ENCODE measurements at places on chromosomes 4 and X.
A peak's percentile ranks its signal among the peaks of the same experiment; 100 is the strongest.

DNA sequence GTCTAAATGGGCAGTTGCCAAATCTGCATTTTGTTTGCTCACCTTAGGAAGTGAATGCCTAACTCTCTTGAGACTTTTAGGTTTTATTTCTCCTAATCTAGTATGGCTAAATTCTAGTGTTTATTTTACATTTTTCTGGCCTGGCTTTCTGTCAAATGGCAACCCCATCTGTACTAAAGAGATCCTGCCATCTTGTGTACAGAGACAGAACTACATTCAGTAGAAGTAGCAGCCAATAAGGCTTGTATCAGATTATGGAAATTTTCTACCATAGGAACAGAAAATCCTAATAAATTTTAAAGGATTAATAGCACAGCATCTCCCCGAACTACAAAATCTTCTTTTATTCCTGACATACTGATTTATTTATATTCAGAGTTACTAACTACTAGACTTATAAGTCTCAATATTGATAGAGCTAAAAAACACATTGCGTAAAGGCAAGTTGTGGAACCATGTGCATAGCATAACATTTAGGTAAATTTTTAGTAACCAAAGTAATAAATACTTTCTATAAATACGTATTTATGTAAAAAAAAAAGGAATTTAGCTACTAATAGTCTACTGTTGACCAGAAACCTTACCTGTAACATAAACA lies 45.5 kb downstream of the TMEM144 start:
- no peak for DNase-seq

GRCh38 chrX:36803151-36803550 lies 205.0 kb upstream of the FAM47C start:
- no peak for DNase-seq

- DNase-seq = no peak
Observed at GRCh38 chrX:150482537-150483206, 85.7 kb upstream of the MTM1 start.

- peak; percentile 7 for DNase-seq
Observed at GRCh38 chrX:55489314-55490009, at the start of gene USP51. Gene USP51 (minus strand): TSS chrX:55489848. CDS start chrX:55488939, 909 bp downstream.

GRCh38 chrX:84487365-84488353 lies 14.6 kb downstream of the HDX start:
- no peak for DNase-seq

DNA sequence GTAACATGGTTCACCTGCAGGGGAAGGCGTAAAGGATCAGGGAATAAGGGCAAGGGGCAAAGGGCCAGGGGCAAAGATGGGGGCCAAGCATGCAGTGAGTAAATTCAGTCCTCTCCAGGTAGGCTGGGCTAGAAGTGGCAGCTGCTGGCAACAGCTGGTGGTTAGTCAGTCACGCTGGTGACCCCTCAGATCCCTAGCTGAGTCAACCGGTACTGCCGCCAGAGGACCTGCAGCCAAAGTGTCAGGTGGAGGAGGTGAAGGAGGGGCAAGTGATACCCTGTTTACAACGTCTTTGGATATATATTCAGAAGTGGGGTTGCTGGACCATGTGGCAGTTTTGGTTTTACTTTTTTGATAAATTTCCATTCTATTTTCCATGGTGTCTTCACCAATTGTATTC lies 24.6 kb upstream of the NAP1L2 start:
- DNase-seq = no peak

DNA sequence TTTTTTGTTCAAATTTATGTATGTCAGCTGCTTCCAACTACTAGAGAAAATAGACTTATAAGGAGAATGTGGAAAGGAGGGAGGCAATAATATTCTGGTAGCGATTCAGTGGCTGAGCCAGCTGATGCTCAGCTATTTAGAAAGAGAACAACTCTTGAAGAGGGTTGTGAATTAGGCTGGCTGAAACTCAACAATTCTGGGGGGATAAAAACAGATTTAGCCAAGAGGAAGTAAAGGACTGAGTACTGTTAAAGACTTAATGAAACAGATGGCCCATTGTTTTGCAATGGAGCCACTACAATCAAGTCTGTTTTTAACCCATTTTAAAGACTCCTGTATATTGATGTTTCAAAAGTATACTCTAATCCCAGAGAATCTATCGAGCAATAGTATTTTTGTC lies 1058.9 kb downstream of the C4orf33 start:
- DNase-seq = no peak

- no peak for DNase-seq
Observed at GRCh38 chr4:100823993-100824323, 306.1 kb upstream of the EMCN start.

DNA sequence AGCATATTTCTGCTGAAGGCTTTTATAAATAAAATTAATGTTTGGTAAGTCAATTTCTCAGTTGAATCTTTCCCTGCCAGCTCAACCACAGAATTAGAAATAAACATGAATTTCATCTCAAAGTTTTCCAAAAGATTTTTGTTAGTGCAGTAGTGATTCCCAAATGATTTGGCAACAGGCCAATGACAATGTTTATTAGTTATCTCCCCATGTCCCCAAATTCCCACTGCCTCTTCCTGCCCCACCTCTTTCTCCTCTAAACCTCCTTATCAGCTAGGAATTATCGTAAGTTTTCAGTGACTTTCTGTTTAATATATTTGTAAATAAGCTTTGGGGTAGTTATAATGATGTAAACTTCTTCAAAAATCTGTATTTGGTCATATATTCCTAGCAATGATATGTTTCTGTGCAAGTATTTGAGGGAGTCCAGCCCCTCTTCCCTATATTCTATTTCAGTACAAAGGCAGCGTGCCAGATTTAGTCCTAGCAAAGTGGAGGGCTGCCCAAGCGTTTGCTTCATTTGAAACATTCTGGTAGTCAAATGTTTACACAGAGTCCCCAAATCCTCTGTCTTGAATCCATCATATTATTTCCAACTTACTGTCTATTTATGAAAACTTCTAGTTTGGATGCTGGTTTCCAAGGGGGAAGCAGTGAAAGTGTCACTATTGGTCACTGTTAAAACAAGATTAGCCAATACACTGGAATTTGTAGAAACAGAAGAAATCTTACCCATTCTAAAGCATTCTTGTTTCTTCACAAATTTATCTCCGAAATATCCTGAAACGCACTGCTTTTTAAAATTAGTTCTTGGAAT lies 33.7 kb upstream of the ANKRD50 start:
- no peak for DNase-seq

DNA sequence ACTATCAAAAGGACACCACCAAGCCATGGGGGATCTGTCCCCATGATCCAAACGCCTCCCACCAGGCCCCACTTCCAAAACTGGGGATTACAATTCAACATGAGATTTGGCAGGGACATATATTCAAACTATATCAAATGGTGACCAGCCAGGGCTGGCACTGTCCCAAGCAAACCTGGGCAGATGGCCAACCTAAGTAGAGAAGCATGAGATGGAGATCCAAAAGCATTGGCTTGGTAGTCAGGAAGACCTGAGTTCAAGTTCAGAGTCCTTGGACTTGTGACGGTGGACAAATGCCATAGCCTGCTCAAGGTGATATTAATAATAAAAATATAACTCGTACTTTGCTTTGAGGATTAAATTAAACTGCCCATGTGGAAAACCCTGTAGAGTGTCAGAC lies 79.2 kb upstream of the HS3ST1 start:
- DNase-seq = no peak

- DNase-seq = no peak
Observed at GRCh38 chr4:6727081-6727942, 11.3 kb downstream of the BLOC1S4 start.

DNA sequence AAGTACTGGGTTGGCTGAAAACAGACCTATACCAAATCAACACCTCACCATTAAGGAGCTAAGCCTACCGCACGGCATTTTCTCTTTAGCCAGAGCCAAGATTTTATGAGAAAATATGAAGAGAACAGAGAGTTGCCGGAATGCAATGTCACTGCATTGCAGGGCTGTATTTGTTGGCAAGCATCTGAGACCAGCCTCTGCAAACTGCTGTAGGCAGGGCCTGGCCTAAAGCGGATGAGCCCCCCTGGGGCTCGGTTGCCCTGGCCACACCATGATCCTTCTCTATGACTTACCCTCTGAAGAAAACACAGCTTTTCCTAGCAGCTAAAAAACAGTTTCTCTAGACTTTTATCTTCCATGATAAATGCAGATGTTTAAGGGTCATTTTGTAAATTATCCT lies 120.5 kb upstream of the SORBS2 start:
- DNase-seq = no peak

- DNase-seq = no peak
Observed at GRCh38 chr4:151031831-151032605, 16.9 kb upstream of the LRBA start.

- DNase-seq = no peak
Observed at GRCh38 chrX:79270401-79270800, 96.7 kb downstream of the ITM2A start.

DNA sequence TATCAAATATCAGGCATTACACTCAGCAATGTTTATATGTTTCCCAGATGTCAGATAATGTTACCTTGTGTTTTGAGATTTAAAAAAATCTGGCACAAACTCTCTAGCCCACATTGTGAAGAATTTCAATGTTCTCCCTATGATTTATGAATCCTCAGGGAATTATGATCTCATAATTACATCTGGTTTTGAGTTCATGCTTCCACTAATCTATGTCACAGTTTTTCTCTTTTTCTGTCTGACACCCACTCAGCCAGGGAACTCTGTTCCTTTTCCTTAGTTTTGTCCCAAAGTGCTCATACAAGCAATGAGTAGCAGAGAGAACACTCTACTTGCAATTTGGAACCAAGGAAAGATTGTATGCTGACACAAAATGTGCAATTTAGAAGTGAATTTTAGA lies 212.1 kb upstream of the POF1B start:
- DNase-seq = no peak

GRCh38 chrX:55159551-55159950 lies 60.6 kb upstream of the PAGE5 start:
- DNase-seq = no peak

DNA sequence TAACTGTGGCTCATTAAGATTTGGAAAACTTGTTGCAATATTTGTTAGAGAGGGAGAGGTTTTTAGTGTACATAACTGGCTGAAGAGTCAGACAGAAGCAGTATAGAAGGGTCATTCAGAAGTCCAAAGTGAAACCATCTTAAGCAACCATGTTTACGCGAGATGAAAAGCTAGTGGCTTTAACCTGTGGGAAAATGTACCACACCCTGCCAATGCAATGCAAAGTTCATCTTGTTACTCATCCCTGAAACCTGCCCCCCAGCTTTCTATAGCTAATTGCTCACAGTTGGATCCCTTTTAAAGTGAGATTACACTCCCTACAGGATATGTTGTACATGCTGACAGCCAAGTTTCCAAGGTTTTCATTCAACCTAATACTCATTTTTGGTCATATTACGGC lies 96.7 kb upstream of the RAPGEF2 start:
- no peak for DNase-seq

GRCh38 chr4:53962516-53963225 lies 101.7 kb downstream of the CHIC2 start:
- DNase-seq = no peak

DNA sequence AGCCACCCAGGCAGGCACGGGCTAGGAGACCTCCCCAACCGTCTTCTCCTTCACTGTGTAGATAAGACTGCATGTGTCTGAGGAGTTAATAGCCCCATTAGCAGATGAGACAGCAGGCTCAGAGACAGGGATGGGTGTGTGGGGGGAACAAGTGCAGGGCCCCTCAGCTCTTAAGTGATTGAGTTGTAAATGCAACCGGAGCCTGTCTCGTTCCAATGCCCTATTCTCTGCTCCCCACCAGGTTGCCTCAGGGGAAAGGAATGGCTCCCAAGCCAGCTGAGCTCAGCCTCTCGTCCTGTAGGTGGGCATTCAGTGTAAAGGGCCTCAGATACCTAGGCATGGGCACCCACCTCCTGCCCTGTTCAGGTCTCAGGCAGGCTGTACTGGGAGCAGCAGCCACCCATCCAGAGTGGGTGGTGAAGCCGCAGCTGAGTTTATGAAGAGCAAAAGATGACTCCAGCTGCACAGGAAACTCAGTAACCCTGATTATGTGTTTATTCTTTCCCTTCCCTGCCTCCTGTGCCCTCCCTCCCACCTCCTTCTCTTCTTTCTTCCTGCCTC lies 87.3 kb downstream of the PJA1 start:
- no peak for DNase-seq

GRCh38 chr4:8912506-8912905 lies 40.9 kb upstream of the HMX1 start:
- DNase-seq = peak; percentile 10

DNA sequence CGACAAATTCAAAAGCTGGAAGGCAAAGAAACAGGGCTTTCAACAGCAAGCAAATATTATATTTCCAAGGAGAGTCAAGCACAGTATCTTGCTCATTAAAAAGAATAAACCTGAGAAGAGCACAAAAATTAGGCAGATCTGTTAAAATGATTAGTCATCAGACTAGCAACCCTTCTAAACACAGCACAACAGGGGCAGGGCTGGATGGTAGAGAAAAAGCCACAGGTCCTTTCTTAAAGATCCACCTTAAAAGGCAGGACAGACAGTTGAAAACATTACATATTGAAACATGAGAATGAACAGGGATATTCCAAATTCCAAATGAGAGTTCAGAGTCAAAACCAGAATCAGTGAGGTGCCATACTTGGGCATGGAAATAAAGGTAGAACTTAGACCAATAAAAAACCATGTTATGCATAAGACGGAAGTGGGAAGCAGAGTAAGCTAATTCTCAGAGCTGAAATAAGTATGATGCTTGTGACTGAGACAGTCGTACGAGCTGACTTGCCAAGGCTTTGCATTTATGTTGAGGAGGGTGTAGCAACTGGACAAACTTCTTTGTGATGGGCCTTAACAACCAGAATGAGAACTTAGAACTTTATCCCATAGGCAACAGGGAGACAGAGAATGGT lies 126.9 kb upstream of the FAM9B start:
- DNase-seq = no peak

DNA sequence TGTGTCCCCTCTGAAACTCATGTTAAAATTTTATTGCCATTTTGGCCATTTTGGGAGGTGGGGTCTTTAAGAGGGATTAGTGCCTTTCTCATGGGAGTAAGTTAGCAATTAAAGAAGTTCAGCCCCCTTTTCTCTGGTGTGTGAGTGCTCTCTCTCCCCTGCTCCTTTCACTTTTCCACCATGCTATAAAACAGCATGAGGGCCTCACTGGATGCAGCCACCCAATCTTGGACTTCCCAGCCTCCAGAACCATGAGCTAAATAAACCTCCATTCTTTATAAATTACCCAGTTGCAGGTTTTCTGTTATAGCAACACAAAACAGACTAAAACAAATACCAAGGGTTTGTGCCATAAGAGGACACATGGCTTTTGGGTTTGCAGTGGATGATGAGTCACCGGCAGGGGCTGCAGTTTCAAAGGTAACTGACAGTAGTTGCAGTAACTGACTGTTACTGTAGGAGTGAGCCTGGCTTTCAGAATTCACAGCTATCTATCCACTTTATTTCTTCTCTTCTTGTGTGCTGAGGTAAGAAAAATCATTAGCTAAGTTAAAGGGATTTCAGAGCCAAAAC lies 121.5 kb downstream of the PPEF1 start:
- no peak for DNase-seq

GRCh38 chr4:93688978-93689377 lies 139.6 kb upstream of the ATOH1 start:
- no peak for DNase-seq

DNA sequence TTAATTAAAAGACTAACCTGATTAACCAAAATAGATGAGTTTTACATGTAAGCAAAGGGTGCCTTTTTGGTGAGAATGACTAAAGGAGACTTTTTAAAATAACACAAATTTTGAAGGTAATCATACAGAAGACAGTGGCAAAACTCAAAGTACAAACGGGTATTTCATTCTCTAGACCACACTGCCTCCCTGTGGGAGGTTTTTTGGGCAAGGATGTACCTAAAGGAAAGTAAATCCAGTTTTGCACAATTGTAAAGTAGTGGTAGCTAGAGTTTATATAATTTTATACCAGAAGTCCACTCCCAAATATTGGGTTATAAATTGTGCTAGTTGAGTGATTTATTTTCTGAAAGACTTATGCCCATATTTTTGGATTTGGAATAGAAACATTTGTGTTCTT lies 201.0 kb downstream of the PAPSS1 start:
- DNase-seq = no peak

All from GM12891 (cell line).